ENCODE measurements at places on chromosomes 3 and 15.

- no peak for DNase-seq
Observed at GRCh38 chr3:31804251-31805051, 176.6 kb downstream of the OSBPL10 start.

- DNase-seq: no peak
Observed at GRCh38 chr15:62242999-62243398, 77.9 kb upstream of the C2CD4B start.

- DNase-seq: no peak
Observed at GRCh38 chr3:62134061-62134496, 239.3 kb downstream of the FEZF2 start.

DNA sequence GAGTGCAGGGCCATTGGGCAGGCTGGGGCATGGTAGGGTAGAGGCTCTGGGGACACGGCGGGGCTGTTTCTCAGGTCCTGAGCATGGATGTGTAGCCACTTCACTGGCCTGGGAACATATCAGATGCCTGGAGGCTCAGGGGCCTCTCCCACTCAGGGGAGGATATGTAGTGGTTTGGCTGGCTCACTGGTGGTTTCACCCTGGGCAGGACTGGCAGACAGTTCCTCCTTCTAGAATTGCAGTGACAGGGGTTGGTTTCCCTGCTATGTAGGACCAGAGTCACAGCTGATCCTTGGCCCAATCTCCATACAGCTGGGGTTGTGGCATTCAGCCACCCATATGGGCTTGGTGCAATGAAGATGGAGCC lies 4.8 kb upstream of the ARHGAP31 start:
- DNase-seq: peak; percentile 60

DNA sequence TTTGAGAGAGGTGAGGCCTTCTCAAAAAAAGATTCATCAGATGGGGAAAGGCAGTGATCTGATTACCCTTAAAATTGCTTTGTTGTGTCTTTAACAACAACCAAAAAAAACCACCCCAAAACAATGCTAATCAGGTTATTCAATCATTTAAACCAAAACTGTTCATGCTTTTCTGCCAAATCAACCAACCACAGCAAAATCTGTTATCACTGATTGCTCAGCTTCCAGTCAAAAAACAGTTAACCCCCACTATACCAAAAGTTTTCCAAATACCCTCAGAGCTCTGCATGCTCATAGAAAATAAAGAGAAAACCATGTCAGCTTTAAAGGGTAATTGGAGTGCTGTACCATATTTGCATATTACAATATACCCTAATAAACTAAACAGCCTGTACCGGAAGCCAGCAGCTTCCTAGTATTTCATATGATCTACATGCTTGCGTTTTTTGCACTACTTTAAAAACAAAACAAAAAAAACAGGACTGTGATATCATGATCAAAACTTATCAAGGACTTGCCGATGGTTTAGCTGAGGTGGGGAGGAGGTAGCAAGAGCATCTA lies 22.8 kb downstream of the SATB1 start:
- no peak for DNase-seq

- no peak for DNase-seq
Observed at GRCh38 chr3:42057561-42058211, 33.5 kb upstream of the TRAK1 start.

- no peak for DNase-seq
Observed at GRCh38 chr15:49255966-49256759, 86.1 kb downstream of the GALK2 start.

DNA sequence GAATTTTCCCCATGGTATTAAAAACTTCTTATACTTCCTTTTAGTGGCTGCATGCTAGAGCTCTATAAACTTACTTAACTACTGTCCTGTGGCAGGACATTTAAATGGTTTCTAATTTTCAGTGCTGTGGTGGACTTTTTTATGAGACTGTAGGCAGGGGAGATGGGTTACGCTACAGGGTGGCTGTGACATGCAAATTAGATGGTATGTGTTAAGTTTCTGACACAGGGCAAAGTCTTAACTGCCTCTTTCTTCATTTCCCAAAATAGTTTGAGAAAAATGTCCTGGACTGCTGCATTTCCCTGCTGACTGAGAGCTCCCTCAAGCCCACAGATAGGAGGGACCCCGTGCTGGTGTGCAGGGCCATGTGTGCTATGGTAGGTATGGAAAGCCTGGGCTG lies 22.0 kb downstream of the TGM4 start:
- DNase-seq: no peak

DNA sequence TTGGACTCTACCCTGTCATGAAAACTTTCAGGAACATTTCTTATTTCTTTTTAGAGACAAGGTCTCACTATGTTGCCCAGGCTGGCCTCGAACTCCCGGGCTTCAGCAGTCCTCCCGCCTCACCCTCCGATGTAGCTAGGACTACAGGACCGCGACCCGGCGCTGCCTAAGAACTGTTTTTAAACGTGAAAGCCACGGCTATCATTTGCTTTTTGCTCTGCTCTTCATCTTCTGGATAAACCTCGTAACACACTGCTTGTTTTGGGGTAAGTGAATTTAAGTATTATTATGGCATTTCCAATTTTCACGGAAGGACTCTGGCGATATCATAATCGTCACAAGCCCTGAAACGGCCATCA lies 14.3 kb upstream of the CCNL1 start:
- DNase-seq: no peak

DNA sequence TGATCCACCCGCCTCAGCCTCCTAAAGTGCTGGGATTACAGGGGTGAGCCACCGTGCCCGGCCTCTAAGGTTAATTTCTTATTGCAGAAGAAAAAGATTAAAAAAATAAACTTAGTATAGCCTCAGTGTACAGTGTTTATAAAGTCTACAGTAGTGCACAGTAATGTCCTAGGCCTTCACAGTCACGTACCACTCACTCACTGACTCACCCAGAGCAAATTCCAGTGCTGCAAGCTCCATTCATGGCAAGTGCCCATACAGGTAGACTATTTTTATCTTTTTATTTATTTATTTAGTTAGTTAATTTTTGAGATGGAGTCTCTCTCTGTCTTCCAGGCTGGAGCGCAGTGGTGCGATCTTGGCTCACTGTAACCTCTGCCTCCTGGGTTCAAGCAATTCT lies 3.2 kb upstream of the FLNB start:
- DNase-seq: no peak

GRCh38 chr3:133113927-133114597 lies 75.9 kb downstream of the TMEM108 start:
- peak; percentile 8 for DNase-seq

- no peak for DNase-seq
Observed at GRCh38 chr3:57661404-57661803, 31.5 kb downstream of the DENND6A start.
